Activated CD8-positive, alpha-beta memory T cell treated with anti-CD3 and anti-CD28 coated beads for 1 hour (primary cell): ENCODE measurements at places on chromosomes 7 and 10.

- no peak for DNase-seq
These were observed 13.5 kb downstream of the CREM start for GRCh38 chr10:35140126-35140525.

GRCh38 chr7:127239814-127240213 is 12.9 kb downstream of the GRM8 start:
- DNase-seq = no peak

DNA sequence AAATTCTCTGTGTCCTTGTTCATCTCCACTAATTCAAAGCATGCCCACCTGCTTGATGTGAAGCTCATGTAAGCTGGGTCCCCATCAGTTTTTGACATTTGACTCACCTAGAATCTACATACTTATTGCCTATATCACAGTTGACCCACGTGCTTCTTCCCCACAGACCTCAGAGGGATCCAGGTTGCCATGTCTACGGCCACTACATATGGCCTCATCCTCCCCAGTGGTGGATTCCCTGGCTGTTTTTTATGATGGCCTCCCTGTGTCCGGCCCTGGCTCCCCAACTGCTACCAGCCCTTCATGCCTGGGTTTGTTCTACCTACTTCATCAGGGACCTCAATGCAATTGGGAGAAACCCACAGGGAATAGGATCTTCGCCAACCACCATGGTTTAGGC is 187.4 kb upstream of the GDF10 start:
- no peak for DNase-seq

DNA sequence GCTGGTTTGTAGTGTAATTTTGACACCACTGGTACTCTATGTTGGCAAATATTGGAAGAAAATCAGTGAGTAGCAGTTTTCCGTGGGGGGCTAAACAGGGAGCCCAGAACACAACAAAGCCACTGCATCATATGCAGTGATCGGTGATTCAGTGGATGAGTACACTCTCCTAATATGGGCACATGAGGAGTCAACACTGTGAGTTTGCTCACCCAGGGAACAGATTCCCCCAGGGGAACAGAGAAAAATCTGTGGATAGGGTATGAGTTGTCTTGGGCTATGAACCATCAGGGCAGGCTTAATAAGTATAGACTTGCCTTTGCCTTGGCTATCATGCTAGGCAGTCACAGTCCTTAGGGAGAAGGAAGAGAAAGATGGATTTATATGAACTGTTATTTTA is 227.7 kb upstream of the SEMA3E start:
- no peak for DNase-seq

- DNase-seq = no peak
These were observed 14.6 kb downstream of the ADAP1 start for GRCh38 chr7:939843-940242.

- no peak for DNase-seq
These were observed 481.4 kb downstream of the GALNT17 start for GRCh38 chr7:71613313-71613712.

- no peak for DNase-seq
These were observed 474.6 kb upstream of the FZD8 start for GRCh38 chr10:36116731-36117130.

DNA sequence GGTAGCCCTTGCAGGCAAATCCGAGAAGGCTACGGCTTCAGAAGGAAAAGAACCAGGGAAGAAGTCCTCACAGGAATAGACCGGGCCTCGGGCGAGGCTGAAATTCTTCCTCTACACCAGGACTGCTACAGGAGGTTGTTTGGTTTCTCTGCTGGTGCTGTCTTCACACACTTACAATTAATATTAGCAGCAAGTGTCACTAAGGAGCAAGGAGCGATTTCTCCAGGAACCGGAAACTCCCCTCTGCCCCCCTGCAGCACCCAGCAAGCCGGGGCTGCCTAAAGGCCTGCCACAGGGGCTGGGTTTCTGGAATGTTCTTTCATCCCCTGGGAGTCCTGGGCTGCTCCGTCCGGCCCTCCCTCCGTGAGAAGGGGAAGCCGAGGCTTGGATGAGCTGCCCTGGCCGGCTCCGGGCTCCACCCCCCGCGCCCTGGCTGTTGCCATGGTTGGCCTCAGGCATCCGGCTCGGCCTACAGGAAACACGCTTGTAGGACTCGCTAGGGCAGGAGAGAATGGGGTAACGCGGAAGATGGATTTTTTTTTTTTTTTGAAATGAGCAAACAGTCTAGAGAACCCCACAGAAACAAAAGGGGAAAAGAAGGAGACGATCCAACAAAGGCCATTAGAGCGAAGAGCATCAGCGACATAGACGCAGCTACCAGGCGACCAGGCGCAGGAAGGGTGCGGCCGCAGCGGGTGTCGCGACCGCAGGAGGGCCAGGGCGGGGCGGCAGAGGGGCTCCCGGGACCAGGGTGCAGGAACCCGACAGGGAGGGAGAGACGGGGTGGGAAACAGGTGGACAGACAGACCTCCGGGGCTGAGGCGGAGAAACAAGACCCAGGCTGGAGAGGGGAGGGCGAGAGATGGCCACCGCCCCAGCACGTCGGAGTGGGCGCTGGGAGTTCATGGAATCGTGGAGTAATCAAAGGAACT is 33.0 kb downstream of the EN2 start:
- DNase-seq = no peak

DNA sequence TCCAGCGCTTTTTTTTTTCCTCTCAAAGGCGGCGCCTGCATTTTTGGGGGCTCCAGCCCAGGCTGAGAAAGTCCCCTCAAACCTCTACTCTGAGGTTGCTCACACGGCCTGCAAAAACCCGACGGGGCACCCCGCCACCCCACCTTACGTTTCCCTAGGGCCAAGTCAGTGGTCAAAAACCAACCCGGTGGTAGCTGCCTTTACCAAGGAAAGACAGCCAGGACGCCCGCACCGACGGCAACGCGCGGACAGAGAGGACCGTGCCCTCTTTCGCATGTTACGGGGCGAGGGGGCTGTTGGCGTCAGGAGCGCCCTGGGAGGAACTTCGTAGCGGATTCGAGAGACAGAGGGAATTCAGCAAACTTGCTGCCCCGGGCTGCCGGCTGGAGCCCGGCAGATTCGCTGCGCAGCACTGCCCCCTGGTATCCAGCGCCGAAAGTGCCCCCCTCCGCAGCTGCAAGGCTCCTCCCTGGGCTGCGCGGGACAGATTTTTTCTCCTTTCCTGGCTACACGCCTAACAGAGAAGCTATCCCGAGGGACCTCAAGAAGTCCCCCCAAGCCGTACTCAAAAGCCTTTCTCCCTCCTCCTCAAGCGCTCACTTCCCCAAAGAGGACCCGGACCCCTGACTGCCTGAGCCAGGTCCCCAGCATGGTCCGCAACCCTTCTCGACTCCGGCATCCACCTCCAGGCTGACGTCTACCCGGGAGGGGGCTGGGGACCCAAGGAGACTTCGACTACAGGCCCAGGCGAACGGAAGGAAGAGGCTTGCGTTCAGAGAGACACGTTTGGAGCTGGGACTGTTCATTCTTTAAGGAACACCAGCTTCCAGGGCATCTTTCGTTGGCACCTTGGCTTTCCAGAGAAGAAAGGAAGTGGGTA is 27.7 kb upstream of the VAX1 start:
- DNase-seq = no peak

GRCh38 chr7:117401293-117402002 is 25.8 kb downstream of the ASZ1 start:
- no peak for DNase-seq

DNA sequence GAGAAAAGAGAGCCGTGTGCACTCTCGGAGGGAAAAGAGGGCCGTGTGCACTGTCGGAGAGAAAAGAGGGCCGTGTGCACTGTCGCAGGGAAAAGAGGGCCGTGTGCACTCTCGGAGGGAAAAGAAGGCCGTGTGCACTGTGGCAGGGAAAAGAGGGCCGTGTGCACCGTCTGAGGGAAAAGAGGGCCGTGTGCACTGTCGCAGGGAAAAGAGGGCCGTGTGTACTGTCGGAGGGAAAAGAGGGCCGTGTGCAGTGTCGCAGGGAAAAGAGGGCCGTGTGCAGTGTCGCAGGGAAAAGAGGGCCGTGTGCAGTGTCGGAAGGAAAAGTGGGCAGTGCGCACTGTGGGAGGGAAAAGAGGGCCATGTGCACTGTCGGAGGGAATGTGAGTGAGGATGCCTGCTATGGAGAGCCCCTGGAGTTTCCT is 188.7 kb downstream of the DNAJB6 start:
- DNase-seq = no peak

DNA sequence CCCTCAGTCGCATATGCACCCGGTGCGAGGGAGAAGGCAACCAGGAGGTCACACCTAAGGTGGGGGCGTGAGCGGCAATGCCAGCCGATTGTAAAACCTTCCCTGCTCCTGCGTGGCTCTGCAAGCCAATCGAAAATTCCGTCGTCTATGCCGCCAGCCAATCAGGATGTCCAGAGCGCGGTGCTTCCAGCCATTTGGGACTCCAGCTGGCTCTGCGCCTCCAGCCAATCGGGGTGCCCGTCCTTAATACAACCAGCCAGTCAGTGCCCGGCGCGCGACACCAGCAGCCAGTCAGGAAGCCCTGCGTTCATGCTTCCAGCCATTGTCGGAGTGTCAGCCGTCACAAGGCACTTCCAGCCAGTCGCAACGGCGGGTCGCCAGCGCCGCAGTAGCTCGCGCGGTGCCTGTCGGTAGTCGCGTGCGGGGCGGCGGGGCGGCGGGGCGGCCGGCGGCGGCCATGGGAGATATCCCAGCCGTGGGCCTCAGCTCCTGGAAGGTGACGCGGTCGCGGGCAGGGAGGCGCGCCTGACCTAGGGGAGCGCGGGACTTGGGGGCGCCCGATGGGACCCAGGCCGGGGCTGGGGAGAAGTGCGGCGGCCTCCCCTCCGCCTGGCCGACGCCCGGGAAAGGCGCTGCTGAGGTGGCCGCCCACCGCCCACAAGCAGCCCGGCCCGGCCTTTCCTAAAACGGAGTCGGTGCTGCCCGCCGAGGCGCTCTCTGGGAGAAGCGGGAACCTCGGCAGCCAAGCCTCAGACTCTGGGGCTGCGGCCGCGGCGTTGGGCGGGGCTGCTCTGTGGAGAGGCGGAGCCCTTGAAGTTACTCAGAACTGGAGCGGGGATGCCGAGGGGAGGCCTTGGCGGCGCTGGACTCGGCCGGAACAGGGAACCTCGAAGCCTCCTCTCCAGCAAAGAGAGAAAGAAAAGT is at the start of gene AKR1E2:
TSS of gene AKR1E2 (plus strand) at position 340 of the 924 bp plus-strand sequence. CDS start at position 458, 118 bp downstream.
- DNase-seq = peak; percentile 47
